ENCODE measurements at places on chromosomes 4 and X.

DNA sequence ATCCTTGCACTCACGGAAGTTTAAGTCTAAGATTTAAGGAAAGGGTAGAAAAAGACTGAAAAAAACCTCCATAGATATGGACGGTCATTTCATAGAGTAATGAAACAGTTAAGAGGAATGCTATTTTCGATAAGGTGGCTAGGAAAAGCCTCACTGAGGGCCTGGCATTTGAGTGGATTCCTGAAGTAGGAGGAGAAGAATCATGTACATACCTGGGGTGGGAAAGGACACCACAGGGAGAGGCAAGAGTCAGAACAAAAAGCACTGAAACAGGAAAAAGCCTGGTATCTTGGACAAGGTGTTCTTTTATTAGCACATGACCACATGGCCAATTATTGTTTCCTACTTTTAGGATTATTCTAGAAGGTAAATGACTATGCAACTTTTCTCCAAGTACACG, 547.2 kb upstream of the DIPK2B start:
- no peak for DNase-seq

DNA sequence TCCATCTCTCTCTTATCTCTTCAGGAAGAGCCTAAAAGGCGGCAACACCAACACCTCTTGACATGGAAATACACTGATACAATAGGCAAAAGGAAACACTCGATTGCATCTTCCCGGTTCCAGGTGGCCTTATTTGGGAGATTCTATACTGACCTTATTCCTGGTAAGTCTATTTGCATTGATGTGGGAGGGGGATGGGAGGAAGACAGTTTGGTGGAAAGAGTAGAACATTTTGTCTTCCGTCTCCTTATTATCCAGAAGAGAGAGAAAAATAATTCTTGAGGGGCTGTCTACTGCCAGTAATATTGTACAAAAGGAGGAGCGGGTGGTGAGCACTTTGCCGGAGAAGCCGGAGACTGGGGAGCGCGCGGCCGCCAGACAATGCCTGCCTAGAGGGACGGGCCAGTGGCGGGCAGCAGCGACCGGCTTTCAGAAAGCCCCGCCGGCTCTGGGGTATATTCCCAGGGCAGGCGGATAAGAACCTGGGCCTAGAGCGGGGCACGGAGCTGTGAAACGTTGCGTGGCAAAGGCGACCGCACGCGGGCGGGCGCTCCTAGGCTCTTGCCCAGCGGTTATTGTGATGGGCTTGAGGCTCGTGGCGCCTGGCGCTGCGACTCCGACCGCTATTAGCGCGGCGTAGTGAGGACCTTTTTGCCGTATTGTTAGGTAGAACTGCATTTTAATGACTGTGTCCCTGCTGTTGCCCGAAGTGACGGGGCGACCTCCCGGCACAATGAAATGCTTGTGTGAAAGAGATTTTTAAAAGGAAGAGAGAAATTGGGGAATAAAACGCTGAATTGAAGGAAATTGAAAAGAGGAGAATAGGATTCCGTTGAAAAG, 518 bp downstream of the PRDM8 start:
- DNase-seq: peak; percentile 75

- no peak for DNase-seq
These were observed 197.8 kb downstream of the FRAS1 start for GRCh38 chr4:78254893-78255292.

GRCh38 chrX:41604177-41604576, 84.6 kb upstream of the GPR34 start:
- DNase-seq: no peak

GRCh38 chr4:159195361-159195769, 92.5 kb downstream of the RAPGEF2 start:
- DNase-seq: no peak

DNA sequence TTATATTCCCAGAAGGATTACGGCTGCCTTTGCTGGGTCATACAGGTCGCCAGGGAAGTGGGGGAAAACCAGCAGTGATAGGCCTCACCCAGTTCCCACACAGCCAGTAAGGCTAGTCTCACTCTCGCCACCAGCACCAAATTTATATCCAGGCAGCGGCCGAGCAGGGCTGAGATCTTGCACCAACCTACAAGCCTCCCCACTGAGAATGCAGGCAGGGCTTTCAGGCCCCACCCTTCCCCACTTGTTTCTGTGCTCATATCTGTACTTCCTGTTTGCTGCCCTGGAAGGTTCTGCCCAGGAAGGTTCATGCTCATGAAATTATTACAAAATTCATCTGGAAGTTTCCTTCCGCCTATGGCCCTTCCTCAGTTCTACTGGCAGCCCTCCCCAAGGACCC, 179.7 kb downstream of the STIM2 start:
- no peak for DNase-seq

GRCh38 chrX:153877571-153878261, 8.3 kb downstream of the L1CAM start:
- no peak for DNase-seq

- peak; percentile 85 for DNase-seq
These were observed 11.3 kb downstream of the PNCK start for GRCh38 chrX:153662266-153662665.

- no peak for DNase-seq
These were observed 281.9 kb downstream of the PTTG2 start for GRCh38 chr4:38242101-38242500.

DNA sequence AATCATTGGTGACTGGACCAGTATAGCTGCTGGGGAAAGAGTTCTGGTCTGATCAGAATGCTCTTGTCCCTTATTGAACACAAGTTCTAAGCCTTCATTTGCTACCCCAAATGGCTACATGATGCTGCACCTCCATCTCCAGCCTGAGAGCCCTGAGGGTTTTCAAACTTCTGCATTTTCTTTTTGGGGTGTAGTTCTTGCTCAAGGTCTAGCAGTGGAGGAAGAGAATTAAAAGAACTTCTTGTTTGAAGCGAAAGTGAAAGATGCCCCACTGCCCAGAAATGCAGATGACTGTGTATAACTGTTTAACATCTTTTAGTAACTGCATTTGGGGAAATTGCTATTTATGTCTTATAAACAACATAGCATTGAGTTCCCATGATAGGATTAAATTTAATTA, 38.5 kb downstream of the LAMTOR3 start:
- DNase-seq: no peak

- DNase-seq: no peak
These were observed 258.4 kb downstream of the PPARGC1A start for GRCh38 chr4:23631255-23631950.

DNA sequence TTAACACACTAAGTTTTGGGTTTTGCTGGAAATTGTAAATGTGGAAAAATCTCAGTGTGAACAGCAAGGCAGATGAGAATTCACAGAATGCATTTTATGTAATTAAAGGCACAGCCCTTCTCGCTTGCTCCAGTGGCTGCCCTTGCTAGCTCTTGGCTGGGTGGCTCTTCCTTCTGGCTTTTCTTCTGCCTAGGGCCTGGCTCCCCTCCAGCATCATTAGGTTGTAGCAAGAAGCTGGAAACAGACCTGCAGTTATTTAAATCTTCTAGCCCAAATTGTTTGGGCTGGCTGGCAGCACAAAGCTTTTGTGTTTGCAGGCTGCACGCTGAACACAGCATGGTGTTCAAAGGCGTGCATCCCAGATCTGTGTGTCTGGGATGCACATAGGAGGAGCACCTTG, 56.5 kb downstream of the LIMCH1 start:
- DNase-seq: no peak

GRCh38 chr4:181301735-181302710, 941.2 kb upstream of the TENM3 start:
- DNase-seq: no peak

DNA sequence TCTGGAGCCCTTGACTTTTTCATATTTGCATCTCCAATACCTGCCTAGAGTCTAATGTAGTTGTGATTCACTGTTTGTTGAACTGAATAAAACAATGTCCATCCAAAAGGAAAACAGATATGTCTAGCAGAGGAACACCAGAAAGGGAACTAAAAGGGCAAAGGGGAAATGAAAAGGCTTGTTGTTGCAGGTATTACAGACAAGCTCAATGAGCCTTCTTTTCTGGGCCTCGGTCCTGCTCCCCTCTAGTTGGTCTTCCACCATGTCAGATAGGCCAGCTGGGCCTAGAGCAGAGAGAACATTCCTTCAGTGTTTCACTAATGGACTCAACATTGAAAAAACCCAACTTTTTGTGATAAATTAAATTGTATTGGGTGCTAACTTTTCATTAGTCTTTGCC, 55.4 kb downstream of the ZFX start:
- DNase-seq: no peak

DNA sequence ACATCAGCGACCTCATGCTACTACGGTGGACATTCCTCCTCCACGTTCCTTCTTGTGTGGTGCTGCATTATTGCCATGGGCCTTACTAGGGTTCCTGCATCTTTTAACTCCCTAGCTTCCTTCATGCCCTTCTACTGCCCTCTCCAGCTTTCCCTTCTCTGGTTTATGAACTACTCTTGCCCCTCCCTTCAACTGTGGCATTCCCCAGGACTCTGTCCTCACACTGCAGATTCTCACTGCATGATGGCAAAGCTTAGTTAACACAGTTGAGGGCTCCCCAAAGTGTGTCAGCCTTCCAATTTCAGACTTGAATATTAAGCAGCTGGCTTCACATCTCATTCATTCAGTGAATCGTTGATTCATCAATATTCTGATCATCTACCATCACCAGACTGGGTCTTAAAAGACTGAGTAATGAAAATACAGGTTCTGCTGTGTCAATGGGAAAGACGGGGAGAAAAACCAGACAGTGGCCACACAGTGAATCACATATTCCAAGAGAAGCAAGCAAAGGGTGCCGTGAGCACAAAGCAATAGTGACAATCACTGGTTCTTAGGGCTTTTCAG, 53.0 kb downstream of the ZFX start:
- no peak for DNase-seq

- DNase-seq: no peak
These were observed 9.6 kb downstream of the RHOH start for GRCh38 chr4:40206426-40206825.

- DNase-seq: peak; percentile 87
These were observed 52.4 kb downstream of the GAK start for GRCh38 chr4:879729-880077.

- DNase-seq: no peak
These were observed 1.1 kb upstream of the IRF2 start for GRCh38 chr4:184475498-184475897.

GRCh38 chrX:18146954-18147353, 73.7 kb downstream of the BEND2 start:
- DNase-seq: no peak

DNA sequence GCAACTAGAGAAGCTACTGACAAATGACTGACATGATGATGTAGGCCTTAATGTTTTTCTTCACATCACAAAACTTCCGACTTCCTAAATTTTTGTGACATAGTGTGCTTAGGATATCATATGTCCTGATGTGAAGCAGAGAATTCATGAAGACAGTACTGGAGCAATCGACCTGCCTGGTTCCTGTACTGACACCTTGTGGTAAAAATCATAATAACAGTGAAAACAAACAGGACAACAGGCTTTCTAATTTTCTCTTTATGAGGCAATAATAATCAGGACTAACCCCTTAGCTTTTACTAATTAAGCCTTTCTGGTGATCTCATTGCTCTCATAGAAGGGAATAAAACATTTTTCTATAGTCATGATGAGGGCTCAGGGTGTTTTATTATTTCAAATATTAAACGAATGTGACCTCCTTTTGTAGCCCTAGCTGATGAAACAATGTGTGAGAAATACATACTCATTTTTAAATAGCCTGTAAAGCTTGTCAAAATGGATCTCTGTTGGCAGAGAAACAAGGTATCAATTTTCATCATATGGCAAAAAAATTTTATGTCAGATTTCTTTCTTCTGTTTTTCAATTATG, 158.4 kb downstream of the TENT5D start:
- no peak for DNase-seq

Measured in activated effector memory CD4-positive, alpha-beta T cell treated with anti-CD3 and anti-CD28 coated beads, Interleukin-2, amount 50 U/mL, for 16 hours (primary cell).